ENCODE measurements at places on chromosomes 5 and 9.
A peak's percentile ranks its signal among the peaks of the same experiment; 100 is the strongest.

DNA sequence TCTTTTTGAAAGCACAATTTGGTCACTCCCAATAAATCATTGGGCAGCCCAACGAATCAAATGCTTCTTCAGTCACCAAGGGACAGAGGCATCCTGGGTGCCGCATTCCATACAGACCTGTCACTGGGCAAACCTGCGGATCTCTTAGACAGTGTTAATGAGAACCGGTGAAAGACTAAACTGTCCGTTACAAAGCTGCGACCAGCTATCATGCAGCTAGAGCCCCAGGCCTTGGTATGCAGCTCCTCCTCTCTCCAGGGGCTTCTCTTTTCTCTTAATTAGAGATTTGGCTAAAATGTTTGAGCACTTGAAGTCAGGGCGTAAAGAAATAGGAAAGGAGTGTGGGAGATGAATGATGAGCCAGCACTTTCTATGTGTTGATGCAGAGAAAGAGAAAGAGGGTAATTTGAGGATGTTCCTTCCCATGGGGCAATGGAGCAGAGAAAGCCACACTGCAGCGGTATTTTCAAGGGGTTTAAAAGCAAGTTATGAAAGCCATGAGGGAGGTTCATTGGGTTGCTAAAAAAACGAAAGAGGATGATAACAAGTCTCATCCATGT lies 175.3 kb downstream of the RFK start:
- DNase-seq: no peak

DNA sequence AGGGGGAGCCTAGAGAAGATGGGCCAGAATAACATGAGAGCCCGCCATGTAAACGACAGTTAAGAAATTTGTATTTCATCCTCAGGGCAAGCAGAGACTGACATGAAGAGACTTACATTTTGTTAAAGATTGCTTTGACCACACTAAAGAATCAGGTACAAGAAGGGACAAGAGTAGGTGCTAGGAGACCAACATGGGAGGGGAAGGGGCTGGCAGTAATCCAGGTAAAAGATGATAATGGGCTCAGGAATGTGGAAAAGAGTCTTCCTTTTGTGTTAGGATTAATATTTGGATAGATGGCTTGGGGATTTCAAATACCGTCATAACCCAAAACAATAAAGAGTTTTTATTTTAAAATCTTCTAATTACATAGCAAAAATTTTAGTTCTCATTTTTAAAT lies 137.3 kb downstream of the ZNF462 start:
- no peak for DNase-seq

- DNase-seq: no peak
These were observed 186.2 kb upstream of the TARS1 start for GRCh38 chr5:33254579-33254978.

GRCh38 chr5:180084638-180085561 lies 13.3 kb upstream of the RNF130 start:
- peak; percentile 64 for DNase-seq

DNA sequence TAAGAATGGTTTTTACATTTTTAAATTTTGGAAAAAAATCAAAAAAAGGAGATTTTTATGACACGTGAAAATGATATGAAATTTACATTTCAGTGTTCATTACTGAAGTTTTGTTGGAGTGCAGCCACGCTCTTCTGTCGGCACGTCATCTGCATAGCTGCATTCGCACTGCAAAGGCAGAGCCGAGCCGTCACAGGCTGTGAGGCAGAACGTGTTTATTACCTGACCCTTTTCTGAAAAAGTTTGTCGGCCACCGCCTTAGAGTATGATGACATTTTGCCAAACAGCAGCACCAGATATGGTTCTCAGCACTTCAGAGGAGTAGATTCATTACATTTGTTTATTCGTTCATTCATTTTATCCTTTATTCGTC lies 24.1 kb downstream of the HRH2 start:
- DNase-seq: no peak

DNA sequence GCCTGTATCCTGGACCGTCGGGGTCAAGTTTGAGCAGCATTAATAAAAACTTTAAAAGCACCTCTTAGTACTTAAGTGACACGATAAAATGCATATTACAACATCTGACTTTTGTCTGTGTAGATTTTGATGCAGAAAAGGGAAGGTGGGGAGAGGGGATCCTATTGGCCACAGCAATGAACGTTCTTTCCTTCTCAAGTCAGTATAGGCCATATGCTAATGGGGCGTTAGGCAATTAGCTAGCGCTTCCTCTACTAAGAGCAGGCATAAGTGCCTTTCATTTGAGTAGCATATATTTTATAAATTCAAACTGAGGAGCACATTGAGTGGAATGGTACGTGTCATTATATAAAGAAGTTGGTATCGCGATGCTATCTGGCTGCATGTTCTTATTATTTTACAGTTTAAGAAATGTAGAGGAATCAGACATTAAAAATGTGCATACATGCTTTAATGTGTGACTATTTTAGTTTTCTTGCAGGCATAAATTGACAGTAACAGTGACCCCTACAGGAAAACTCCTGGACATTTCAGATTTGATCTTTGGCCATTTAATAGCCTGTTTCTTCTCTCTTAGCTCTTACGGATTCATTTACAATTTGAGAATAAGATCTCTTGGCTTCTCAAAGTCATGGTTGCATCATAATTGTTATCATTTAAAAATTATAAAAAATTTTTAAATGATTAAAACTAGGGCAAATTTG lies 1.1 kb upstream of the GNA14 start:
- no peak for DNase-seq

- no peak for DNase-seq
These were observed 52.0 kb upstream of the NCS1 start for GRCh38 chr9:130120299-130120587.

Data from SHP77 (cell line).